ENCODE measurements at places on chromosomes 7 and 10.
A peak's percentile ranks its signal among the peaks of the same experiment; 100 is the strongest.

- no peak for DNase-seq
These were observed 30.1 kb downstream of the AFAP1L2 start for GRCh38 chr10:114374053-114374791.

- DNase-seq: no peak
These were observed 27.1 kb upstream of the AKAP9 start for GRCh38 chr7:91913612-91914011.

DNA sequence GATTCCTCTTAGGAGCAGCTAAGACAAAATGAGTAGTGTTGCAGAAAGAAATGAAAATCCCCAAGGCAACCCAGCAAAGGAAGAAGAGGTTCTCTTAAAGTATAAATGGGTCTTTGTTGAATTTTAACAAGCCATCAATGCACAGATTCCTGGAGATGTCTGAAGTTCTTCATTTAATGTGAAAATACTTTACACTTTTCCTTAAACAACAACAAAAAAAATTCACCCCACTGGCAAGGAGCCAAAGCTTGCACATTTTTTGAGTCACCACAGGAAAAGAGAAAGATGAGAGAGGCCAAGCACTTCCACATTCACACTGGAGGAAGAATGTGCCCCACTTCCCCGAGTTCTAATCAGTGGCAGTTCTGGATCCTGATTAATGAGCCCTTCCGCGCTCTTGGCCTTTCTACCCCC, 286.4 kb upstream of the MEOX2 start:
- no peak for DNase-seq

DNA sequence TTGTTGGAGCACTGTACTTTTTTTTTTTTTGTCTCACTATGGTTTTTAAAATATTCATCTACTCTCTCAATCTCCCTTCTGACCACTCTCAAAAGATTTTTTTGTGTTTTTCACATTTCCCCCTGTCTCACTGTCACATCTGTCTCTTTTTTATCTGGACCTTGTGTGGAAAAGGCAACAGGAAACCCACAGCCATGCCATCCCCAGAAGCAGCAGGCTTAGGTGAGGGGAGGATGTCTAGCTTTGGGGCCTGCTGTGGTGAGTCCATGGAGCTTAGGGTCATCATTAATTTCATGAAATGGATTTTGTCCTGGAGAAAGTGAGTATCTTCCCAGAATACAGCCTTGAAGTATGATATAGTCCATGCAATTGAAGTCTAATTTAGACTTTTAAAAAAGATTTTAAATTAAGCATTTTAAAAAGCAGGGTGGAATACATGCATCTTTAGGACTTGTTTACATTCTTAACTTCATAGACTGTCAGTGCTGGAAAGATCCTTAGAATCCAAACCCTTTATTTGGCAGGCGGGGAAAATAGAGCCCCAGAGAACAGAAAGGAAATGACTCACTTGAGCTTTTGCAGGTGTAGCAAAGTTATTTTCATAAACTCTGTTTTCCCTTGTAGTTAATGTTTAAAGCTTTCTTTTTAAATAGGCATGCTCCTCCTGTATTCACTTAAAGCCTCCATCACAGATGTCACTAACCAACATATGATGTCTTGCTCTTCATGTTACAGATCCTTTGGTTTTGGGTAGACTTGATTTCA, 25.1 kb downstream of the MINDY4 start:
- DNase-seq: peak; percentile 31

- no peak for DNase-seq
These were observed 173.5 kb downstream of the SEMA3E start for GRCh38 chr7:83475420-83475819.

GRCh38 chr7:30188811-30189210, 54.0 kb downstream of the MTURN start:
- no peak for DNase-seq

DNA sequence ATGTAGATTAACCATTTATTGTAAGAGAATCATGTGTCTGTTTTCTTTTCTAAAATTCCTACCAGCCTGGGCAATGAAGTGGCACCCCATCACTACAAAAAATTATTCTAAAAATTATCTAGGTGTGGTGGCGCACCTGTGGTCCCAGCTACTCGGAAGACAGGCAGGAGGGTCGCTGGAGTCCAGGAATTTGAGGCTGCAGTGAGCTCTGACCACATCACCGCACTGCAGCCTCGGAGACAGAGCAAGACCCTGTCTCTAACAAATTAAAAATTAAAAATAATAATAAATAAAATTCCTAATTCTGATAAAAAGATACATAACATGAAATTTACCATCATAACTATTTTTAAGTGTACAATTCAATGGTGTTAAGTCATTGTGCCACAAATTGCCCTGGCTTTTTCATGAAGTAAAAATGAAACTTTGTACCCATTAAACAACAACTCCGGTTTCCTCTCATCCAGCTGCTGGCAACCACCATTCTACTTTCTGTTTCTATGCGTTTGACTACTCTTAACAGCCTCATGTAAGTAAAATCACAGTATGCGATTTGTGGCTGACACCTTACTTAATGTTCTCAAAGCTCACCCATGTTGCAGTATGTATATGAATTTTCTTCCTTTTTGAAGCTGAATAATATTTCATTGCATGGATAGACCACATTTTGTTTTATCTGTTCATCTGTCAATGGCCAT, 20.6 kb upstream of the USP6NL start:
- peak; percentile 92 for DNase-seq

DNA sequence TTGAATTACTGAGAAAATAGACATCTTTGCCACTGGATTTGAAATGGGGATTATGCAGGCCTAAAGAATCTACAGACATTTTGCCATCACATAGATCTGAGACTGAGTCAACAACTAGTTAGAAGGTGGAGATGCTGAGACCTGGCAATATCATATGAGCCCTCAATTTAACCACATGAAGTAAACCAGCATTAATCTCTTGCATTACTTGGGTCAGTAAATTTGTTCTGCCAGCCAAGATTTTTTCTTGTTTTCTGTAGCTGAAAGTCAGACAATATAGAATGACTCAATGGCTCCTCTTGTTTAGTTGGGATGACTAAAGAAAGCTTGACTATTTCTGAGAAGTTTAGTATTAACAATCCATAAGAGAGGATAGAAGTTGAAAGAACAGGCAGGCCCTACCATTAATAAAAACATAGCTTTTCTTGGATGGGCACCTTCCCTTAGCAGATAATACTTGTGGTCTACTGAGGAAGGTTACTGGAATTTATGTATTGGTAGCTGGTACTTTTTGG, 396.7 kb upstream of the SORCS1 start:
- DNase-seq: no peak

DNA sequence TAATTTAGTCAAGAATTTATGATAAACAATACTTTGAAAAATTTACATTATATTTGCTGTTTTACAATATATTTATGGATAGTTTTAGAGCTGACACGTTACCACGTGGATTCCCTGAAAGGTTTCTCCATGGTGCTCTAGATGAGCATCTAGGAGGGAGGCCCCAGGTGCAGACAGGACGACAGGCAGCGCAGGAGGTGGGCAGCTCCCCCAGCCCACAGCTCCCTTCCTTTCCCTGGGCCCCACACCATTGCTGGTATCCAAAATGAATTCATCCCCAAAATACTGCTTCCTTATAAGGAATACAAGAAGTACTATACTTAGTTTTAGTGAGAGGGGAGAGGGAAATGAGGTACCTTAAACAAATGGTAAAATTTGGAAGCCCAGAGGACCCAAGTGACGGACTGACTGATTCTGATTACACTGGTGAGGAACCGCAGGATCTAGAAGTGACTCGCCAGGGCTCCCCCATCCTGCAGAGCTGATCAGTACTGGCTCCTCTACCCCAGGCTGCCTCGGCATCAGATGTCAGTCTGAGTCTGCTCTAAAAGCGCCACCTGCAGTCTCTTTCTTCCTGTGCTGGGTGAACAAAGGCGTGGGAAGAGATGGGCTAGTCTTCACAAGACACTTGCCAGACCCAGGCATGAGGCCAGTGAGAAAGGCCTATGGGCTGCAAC, 89.2 kb downstream of the DLG5 start:
- peak; percentile 71 for DNase-seq

GRCh38 chr10:117552701-117553141, 10.2 kb downstream of the EMX2 start:
- DNase-seq: no peak

DNA sequence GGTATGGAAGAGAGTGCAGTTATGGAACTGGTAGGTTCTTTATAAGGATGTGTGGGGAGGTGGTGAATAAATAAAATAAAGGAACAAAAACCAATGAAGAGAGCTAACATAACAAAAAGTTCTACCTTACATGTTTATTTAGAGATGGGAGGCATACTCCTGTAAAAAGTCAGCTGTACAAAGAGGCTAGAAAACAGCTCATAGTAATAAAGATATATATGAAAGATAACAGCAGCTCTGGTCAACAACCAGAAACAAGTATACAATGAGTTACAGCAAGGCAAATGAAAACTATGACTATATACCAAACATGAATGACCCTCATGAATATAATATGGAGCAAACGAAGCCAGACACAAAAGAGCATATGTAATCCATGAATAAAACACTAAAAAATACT, 62.0 kb downstream of the FAM13C start:
- DNase-seq: no peak

GRCh38 chr7:99000904-99001465, 122.7 kb downstream of the TRRAP start:
- no peak for DNase-seq

GRCh38 chr7:76358011-76358480, 745 bp downstream of the YWHAG start:
- peak; percentile 53 for DNase-seq

- DNase-seq: no peak
These were observed 423.4 kb downstream of the DNAJB6 start for GRCh38 chr7:157760004-157760730.

- peak; percentile 67 for DNase-seq
These were observed 165.9 kb upstream of the PPP1R3A start for GRCh38 chr7:114084472-114085312.

DNA sequence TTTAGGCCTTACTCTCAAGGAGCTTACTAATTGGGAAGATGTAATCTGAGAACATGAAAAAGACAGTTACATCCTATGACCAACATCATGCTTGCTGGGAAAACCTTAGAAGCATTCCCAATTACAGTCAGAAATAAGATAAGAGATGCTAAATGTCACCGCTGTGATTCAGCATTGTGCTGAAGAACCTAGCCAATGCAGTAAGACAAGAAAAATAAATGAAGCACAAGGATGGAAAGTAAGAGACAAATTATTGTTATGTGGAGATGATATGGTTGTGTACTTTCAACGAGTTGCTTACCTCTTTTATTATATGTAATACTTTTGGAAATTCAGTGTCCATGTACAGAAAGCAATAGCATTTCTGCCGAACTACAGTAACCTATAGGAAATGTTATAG, 104.8 kb downstream of the RBM20 start:
- no peak for DNase-seq

GRCh38 chr10:116151076-116151475, 121.9 kb downstream of the GFRA1 start:
- no peak for DNase-seq

GRCh38 chr10:74114041-74114448, 36.6 kb downstream of the AP3M1 start:
- DNase-seq: no peak

- DNase-seq: no peak
These were observed 11.8 kb downstream of the UROS start for GRCh38 chr10:125811251-125811650.

DNA sequence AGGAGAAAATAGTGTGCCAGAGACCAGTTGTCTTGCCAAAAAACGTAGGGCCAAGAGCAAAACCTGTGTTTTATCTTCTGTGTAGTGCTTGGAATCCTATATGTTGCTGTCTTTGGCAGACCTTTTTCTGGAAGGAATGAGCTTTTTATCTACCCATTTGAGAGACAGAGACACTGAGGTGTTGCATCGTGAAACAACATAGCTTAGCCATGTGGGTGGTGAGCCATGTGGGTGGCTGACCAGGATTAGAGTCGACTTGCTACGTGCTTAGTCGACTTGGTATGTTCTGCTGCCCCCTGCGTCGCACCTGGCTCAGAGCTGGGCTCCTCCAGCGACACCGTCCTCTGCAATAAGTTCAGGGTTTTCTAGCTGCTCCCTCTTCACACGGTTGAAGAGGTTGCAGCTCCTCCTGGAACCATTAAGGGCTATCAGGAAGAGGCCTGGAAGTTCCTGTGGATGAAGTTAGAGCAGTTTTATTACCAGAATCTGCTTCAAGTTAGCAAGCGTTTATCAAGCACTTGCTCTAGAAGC, 175.8 kb downstream of the SH2D4B start:
- DNase-seq: no peak

- no peak for DNase-seq
These were observed 728.0 kb downstream of the PARD3 start for GRCh38 chr10:34087095-34087418.

GRCh38 chr10:107653832-107654287, 489.4 kb upstream of the SORCS1 start:
- peak; percentile 37 for DNase-seq

DNA sequence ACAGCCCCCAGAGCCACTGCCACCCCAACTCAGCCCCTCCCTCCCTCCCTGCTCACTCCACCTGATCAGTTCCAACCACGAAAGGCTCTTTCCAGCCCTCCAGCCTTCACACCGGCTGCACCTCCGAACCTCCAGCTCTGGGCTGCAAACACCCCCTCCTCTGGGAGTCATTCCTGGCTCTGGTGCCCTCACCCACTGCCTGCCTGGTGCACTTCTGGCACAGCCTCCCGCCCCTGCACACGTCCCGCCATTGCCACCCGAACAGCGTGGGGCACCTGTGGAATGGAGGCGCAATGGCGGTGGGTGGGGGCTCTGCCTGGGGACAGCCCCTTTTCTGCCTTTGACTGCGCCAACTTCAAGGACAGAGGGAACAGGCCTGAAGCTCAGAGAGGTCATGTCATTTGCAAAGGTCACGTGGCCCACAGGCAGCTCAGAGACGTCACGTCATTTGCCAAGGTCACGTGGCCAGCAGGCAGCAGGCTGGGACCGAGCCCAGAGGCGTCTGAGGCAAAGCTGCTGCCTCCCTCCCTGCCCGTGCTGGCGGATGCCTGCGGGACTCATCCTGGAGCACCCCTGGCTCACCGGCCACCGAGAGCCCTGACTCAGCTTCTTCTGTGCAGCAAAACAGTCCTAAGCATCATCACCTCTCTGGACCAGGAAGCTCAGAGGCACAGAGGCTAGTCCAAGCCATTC, 76.0 kb upstream of the DNAAF5 start:
- DNase-seq: no peak

GRCh38 chr10:32253276-32253675, 93.7 kb downstream of the EPC1 start:
- DNase-seq: peak; percentile 51

DNA sequence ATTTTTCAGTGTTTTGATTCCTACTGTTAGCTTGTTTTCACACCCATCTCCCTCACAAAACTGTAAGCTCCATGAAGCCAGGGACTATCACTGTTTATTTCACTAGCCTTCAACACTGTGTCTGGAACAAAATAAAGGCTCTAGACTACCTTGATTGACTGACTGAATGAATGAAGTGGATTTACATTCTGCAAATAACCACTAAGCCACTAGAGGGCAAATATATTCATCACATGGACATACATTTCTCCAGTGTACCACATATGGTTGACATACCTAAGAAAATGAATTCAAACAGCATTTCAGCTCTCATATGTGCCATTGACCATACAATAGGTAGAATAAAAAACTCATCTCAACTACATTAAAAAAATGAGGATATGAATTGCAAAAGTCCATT, 185.9 kb downstream of the RAB11FIP2 start:
- DNase-seq: peak; percentile 48

Measured in MM.1S (cell line).